Hematopoietic multipotent progenitor cell treated with erythropoietin and hydrocortisone succinate and interleukin-3 and kit ligand, for 17 days (in vitro differentiated cells): ENCODE measurements at places on chromosomes 5 and 9.
A peak's percentile ranks its signal among the peaks of the same experiment; 100 is the strongest.

DNA sequence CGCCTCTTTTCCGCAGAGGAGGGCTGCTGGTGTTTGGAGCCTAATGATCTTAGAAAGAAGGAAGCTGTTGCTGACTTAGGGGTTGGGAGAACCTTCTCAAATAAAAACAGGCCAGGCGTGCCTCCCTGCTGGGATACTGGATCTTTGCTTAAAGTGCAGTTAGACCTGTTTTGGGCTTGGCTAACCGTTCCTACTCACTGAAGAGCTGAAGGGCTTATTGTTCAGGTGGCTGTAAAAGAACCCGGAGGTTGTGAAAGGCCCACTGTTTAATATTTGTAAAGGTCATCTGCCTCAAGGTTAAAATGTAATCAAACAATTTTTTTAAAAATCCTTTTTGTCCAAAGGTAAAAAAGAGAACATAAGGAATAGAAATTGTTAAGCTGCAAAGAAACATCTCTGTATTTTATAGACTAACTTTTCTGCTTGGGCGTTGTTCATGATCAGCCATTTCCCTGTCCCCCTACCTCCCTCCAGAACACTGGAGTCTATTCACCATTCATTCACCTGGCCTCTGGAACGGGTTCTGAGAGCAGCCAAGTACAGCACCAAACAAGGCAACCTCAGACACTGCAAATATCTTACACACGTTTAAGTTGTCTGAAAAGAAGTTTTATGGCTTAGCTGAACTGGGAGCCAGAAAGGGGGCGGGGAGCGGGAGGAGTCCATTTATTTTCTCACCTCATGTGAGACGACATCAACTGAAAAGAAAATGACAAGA, 18.6 kb upstream of the MTMR12 start:
- DNase-seq = no peak

- DNase-seq = no peak
These were observed 1058.7 kb upstream of the ACO1 start for GRCh38 chr9:31325778-31326177.

DNA sequence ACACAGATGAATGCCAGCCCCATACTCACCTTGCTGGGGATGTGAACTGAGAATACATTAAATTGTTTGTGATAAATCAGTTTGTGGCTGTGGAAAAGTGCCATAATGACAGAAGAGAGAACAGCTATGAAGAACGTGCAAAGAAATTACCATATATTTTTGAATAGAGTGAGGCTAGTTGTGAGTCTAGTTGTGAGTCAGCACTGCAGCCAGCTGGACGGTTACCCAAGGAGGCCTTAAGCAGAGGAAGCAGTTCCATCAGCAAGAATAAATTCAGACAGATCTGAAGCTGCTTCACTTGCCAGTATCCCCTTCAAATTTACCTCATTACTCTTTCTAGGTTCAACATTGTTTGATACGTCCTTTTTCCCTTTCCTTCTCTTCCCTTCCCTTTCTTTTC, 446.0 kb downstream of the MTRR start:
- DNase-seq = no peak

- no peak for DNase-seq
These were observed 112.6 kb upstream of the RASA1 start for GRCh38 chr5:87155106-87155505.

DNA sequence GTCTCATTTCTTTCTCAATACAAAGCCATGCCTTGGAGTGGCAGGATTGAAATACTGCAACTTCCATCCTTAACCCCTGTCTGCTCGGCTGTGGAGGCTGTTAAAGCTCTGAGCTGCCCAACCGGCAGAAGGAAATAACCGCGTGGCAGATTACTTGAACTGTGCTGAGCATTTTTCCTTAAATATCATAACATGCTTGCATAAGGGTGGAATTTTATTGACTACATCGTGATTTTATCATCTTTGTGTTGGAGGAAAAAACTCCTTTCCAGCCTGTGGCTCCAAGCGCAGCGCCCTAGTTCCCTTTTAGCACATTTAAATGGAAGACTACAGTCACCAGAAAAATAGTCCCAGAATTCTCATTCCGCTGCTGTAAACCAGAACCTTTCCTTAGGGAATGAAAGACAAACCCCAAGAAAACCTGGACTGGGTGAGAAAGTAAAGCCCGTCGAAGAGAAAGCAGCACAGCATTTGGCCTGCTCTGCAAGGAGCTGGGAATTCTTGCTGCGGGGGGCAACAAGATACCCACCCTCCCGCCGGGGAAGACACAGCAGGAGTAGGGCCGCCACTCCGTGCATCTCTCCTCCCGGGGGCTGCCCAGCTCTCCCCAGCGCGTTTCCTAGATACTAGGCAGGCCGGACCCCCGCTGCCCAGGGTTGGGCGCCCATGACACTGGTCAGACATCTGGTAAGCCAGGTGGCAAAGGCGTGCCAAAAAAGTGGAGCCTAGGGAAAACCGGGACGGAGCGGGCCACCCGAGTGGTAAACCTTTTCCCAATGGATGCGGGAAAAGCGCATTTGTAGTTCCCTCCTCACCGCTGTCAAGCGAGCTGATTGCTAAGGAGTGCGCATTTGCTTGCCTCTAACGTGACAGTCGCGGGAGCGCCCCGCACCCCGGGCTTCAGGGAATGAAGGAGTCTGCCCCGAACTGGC, 1.3 kb downstream of the SHC3 start:
- DNase-seq = no peak

DNA sequence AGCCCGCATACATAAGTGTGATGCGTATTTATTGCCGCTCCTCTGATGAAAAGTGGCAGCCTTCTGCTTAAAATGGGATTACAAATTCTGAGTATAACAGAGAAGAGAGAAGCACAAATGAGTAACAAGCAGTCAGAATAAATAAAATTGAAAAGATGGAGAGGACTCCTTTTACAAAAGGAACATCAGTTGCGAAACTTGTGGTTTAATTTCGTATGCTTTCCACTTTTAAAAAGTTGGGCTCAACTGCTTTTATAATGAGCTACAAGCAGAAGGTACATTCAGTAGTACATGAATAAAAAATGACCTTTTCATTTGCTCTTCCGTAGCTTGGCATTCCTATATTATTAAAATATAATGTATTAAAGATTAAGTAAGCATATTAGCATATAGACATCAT, 320.0 kb downstream of the FBXL17 start:
- DNase-seq = no peak

DNA sequence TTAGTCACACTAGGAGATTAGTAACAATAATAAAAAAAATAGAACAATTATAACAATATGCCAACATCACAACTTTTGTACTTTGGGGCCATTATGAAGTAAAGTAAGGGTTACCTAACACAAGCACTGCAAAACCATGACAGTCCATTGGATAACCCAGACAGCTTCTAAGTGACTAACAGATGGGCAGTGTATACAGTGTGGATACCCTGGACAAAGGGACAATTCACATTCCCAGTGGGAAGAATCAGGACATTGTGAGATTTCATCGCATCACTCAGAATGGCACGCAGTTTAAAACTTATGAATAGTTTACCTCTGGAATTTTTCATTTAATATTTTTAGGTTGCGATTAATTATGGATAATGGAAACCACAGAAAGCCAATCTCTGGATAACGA, 45.6 kb upstream of the JADE2 start:
- no peak for DNase-seq

- no peak for DNase-seq
These were observed 71.7 kb downstream of the GOLPH3 start for GRCh38 chr5:32102254-32102986.

GRCh38 chr9:123434619-123435240, 78.7 kb downstream of the CRB2 start:
- DNase-seq = no peak

GRCh38 chr9:33329979-33330378, 39.7 kb downstream of the NFX1 start:
- no peak for DNase-seq

DNA sequence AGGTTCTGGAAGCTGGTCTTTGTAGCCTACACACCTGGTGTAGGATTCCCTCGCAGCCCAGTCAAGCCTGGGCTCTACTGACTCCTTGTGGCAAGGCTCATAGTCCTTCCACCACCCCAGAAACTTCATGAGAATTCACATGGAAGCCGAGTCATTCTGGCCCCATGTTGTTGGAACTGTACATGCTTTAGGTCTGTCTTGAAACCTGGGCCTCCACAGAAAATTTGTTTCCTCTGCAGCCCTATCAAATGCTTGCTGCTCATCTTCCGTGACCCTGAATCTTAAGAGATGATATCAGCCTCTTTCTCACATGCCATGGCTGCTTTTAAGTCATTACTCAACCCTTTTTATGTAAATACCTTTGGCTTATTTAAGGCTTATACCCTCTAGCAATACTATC, 113.4 kb upstream of the GRHPR start:
- DNase-seq = no peak

- DNase-seq = no peak
These were observed 297.3 kb upstream of the RASA1 start for GRCh38 chr5:86970361-86970760.

- DNase-seq = peak; percentile 30
These were observed 18.9 kb upstream of the ANKRD55 start for GRCh38 chr5:56251918-56252553.

- DNase-seq = no peak
These were observed 135.4 kb upstream of the GNA14 start for GRCh38 chr9:77783518-77783917.

DNA sequence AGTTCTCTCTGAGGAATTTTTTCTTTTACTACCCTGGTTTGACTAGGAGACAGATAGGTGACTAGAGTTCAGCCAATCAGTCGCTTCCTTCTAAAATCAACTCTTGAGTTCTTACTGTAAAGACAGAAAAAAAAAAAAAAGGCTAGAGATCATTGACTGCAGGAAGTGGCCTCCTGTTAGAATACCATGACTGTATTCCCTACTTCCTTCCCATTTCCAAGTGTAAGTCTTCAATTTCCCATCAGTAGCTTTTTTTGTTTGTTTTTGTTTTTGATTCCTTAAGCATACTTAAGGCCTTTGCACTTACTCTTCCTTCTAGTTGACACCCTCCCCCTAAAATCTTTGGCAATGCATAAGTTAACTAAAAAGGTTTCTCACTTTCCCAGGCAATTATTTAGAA, 154.3 kb downstream of the HMHB1 start:
- DNase-seq = no peak

- no peak for DNase-seq
These were observed 128.5 kb upstream of the CDH10 start for GRCh38 chr5:24773261-24773660.

DNA sequence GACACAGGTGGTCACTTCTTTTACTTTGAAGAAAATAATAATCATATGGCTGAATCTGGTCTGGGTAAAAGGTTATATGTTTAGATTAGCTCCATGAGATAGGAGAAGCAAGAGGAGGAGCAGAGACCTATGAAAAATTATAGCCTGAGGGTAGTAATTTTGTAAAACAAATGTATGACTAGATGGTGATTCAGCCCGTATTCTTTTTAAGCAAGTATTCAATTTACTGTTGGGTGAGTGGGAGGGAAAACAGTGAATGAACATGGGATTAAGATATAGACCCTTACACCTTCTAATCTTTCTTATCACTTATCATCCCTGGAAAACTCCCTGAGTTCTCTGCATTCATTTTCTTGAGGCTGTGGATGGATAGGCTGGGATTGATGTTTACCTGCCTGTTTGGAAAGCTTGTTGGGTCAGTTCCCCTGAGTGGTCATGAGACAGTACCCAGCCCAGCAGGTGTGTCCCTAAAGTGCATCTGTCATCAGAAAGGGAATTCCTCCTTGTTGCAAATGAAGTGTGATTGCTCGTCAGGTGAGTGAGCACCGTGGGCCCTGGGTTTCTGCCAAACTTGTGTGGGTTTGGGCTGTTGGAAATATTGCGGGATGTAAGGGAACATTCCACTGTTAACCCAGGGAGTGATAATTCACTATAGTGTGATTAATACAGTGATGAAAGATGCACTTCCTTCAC, 101.2 kb upstream of the GDNF start:
- no peak for DNase-seq

GRCh38 chr5:154385236-154385512, 60.6 kb upstream of the SAP30L start:
- no peak for DNase-seq

- DNase-seq = no peak
These were observed 138.6 kb upstream of the TSLP start for GRCh38 chr5:110932755-110933488.

DNA sequence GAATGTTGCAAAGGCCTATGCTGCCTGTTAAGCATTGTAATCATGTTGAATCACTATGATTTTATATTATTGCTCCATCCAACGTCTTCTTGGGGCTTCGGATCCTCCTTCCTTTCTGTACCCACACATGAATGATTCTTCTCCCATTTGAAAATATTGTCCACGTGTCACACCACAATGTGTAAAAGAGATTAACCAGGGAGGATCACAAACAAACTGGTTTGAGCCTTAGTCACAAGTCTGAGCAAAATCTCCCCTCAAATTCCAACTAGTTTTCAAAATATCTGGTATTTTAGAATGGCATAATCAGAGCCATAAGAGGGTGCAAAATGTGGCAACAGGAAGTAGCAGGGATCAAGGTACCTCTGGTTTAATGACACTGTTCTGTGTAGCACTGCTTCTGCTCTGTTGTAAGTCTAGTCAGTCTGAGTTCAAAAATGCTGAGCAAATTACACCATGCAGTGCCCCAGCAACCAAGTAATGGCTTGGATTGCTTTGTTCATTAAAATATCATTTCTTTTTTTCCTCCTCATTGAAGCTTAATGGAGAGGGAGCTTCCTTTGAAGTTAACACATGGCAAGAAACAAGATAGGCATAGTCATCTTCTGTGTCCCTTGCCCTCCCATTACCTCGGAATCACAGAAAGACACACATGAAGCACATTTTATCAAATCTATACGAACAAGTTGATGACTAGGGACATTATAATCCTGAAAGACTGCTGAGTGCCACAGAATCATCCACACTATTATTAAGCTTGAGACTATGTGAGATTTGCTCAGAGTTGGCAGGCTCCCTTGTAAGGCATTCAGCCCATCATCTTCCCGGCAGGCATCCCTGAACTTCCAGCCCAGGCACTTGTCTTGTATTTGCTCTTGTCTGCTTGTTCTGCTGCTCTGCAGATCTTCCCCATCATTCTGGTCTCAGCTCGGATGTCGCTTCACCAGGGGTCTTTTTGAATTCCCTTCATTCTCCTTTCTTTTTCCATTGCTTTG, 102.0 kb upstream of the PRLR start:
- DNase-seq = no peak

GRCh38 chr5:112757468-112758208, 20.0 kb downstream of the APC start:
- peak; percentile 88 for DNase-seq

- DNase-seq = no peak
These were observed 60.5 kb downstream of the MAP1B start for GRCh38 chr5:72167804-72168203.

DNA sequence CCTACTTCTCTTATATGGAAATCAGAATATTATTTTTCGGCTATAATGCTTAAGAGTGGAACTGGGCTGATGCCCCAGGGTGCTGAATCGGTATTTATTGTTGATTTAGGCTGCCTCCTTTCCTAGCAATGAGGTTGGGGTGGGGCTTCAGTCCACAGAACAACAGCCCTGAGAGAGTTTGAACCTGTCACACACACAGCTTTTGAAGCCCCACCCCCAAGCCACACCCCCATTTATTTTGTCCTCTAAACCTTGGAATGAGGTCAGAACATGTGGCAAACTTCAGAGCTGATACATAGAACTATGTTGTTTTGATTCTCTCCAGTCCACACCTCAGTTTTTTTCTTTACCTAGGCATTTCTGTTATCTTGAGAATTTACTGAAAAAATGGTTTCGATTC, 51.7 kb upstream of the CAMK4 start:
- no peak for DNase-seq
